ENCODE measurements at places on chromosomes 2 and 18.
A peak's percentile ranks its signal among the peaks of the same experiment; 100 is the strongest.

DNA sequence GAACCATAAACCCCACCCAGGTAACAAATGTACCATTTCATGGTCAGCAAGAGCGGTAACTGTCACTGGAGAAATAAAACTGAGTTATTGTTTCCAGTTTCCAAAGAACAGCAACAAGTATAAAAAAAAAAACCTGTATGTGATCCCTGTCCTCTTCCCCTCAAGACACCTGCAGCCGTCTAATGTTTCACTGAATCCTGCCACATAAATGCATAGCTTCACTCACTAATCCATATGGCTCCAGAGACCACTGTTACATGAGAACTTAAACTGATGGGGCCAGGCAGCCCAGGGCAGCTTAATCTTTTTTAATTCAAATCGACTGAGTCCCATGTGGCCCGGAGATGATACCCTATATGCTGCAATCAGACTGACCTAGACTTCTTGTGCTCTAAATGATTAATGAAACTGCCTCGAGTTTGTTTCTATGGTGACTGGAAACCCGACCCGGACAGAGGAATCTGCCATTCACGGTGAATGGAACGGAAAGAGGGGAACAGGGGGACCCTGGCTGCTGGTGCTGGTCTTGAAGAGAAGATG is 60.9 kb upstream of the SIX2 start:
- DNase-seq = no peak

DNA sequence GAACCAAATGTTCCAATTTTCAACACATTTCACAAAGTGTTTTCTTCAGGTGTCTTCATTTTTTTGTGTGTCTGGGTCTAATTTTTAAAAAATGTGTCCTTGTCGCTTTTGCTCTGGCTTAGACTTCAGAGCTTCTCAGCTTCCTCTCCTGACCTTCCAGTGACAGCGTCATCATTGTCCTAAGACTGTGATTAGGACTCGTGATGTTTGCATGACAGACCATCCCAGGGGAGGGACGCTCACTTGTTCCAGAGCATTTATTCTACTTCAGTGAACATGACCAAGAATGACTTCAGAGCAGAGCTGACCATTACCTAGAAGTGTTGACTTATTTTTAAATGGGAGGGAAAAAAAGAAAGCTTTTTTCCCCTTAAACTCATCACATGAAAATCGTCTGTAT is 591.9 kb downstream of the IRS1 start:
- no peak for DNase-seq

DNA sequence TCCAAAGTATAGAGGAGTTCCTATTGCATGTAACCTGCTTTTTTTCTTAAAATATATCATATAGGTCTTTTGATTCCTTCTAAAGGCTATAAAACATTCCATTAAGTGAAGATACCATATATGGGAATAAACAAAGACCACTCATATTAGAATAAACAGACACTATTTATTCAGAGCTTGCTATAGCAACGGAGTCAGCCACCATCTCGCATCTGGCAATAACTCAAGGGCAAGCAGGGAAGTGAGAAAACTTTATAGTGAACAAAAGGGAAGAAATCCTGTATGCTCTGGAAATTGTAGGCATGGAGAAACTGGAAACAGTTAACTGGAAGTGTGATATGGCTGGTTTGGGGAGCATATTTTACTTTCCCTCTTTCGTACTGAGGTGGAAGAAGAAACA is 301.9 kb downstream of the PTH2R start:
- DNase-seq = no peak

GRCh38 chr2:53475766-53476165 is 291.8 kb upstream of the CHAC2 start:
- DNase-seq = no peak

DNA sequence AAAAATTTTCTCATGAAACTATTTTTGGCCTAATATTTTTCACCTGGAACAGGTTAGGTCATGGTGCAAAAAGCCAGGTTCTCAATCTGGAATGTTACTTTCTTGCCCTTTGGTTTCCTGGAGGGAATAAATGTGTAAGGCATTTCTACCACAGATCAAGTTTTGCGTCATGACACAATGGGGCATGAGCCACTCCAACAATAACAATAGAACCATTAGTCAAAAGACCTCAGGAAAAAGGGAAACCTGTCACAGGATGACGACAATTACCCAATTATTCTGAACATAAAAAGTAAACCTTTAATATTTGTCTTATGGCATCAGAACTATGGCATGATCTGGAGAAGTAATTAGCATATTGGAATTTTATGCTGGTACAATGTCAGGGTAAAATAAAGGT is 88.2 kb upstream of the HNRNPA3 start:
- no peak for DNase-seq

DNA sequence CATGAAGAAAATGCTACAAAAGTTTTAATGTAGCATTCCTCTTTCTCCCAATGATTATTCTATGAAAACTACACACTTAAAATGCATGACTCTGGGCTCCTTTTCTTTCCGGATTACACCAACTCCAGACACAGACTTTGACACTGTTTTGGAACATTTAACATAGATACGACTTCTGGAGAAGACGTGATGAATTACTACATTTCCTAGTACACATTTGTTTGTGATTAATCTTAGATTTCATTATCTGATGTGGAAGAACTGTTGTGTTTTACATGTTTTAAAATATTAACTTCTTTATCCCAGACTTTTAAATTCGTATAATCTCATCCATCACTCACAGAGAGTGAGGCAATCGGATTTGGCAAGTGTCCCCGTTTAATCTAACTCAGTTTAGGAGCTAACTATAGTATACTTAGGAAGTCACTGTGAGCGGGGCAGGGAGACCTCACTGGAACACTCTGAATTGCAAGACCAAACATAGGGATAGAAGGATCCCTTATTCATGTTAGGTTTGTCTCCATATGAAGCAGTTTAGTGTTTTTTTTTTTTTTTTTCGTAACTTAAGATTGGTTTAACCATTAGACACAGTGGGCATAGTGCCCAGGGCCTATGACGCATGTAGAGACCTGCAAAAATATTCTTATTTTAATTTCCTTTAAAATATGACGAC is 66.7 kb downstream of the PDE1A start:
- DNase-seq = no peak

GRCh38 chr2:128405467-128405900 is 86.8 kb upstream of the HS6ST1 start:
- peak; percentile 54 for DNase-seq
